ENCODE measurements at places on chromosomes 1 and 21.

GRCh38 chr1:29360768-29361167 lies 124.4 kb downstream of the PTPRU start:
- no peak for DNase-seq

- DNase-seq = no peak
Measured at GRCh38 chr1:81392526-81393226, 408.1 kb upstream of the ADGRL2 start.

GRCh38 chr1:92201973-92202372 lies 15.7 kb upstream of the C1orf146 start:
- DNase-seq = no peak

GRCh38 chr21:33434770-33435360 lies 31.7 kb downstream of the IFNGR2 start:
- DNase-seq = no peak

- no peak for DNase-seq
Measured at GRCh38 chr1:5921129-5921528, 71.1 kb downstream of the NPHP4 start.

DNA sequence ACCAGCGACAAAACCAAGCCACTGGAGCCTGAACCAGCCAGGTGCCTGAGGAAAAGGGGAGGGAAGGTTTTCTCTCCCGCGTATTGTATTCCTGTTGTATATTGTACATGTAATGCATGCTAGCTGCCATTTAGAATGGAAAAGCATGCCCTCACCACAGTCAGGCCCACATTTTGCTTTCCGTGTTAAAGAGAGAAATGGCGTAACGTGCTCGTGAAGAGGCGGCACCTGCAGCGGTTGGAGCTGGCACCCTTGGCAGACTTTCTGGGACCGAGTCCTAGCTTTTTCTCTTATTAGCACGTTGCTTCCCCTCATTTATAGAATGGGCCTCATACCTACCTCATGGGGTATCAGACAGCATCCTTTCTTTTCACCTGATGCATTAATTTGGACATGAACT lies 135.3 kb upstream of the IRF2BP2 start:
- DNase-seq = no peak

- no peak for DNase-seq
Measured at GRCh38 chr1:201655243-201655642, 116.3 kb downstream of the NAV1 start.

GRCh38 chr21:40839521-40839920 lies 7.4 kb downstream of the DSCAM start:
- no peak for DNase-seq

- no peak for DNase-seq
Measured at GRCh38 chr1:87058343-87058649, 143.9 kb downstream of the HS2ST1 start.

- no peak for DNase-seq
Measured at GRCh38 chr1:187718527-187718926, 889.8 kb downstream of the PLA2G4A start.

GRCh38 chr1:198577444-198577843 lies 37.0 kb upstream of the ATP6V1G3 start:
- no peak for DNase-seq

GRCh38 chr1:25544243-25544764 lies 898 bp downstream of the LDLRAP1 start:
- no peak for DNase-seq

- DNase-seq = no peak
Measured at GRCh38 chr1:232327899-232328298, 302.0 kb downstream of the SIPA1L2 start.

- DNase-seq = no peak
Measured at GRCh38 chr1:45356186-45356585, 15.9 kb upstream of the MUTYH start.

DNA sequence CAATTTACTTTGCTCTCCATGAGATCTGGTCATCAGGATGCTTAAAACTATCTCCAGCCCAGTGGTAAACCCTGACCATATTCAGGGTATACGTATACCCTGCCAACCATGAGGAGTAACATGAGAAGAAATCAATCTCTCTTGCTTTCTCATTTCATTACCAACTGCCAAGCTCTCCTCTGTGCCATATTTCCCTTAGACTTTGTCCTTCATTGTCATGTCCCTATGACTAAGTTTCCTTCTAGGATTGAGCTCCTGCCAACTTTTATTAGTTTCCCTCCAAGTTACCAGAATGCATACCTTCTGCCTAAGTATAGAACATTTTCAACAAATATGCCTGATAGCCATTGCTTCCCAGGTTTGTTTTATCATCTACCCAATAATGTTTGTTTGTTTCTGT lies 1113.9 kb upstream of the B3GALT2 start:
- DNase-seq = no peak

DNA sequence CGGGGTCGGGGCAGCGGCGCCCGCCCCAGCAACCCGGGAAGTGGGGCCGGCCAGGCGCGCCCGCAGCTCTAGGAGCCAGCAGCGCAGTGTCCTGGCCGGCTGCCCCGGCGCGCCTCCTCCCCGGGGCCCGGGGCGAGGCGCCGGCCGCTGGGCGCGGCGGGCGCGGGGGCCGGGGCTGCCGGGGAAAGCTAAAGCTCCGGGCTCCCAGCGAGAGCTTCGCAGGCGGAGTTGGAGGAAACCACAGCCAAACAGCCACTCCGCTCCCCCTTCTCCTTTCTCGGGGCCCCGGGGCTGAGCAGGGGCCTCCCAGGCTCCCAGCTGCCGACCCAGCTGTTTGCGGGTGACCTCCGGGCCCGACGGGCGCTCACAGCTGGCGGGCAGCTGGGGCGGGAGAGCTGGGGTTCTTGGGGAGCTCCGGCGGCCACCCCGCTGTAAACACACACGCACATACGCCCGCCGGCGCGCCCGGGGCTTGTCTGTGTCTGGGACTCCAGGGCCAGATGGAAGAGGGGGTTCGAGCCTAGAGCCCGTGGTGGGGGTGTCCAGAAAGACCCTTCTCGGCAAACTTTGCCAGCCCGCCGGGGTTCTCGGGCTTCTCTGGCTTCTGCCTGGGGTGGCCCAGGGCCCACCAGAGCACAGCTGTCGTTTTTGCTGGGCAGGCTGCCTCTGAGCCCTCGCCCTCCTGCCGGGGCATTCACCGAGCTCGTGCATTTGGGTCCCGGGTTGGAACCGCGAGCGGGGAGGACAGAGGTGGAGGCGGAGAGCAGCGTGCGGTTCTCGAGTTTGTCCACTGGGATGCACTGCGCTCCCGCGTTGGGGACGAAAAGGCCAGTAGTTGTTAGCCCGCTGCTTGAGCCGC lies 1.5 kb downstream of the AJAP1 start:
- peak; percentile 92 for DNase-seq

GRCh38 chr1:150836129-150836773 lies 28.2 kb upstream of the CTSK start:
- DNase-seq = no peak

GRCh38 chr21:37711286-37711829 lies 204.9 kb downstream of the KCNJ6 start:
- DNase-seq = no peak

DNA sequence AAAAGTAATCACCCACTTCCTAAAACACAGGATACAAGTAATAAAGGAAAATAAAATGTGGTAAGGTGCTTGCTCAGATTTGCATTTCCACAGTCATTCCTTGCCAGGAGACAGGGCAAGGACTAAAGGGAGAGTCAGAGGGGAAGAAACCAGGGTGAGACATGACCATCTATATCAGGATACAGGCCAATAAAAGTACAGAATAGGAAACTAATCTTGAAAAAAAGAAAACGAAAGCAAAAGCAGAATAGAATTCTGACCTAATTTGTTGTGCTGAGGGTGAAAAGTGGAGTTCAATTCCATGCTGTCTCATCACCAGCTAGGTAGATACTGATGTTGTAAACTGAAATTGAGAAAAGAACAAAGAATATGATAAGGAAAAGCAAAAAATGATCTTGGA lies 27.3 kb downstream of the JMJD4 start:
- DNase-seq = no peak

- DNase-seq = peak; percentile 31
Measured at GRCh38 chr1:235417086-235417697, 50.0 kb downstream of the TBCE start.

DNA sequence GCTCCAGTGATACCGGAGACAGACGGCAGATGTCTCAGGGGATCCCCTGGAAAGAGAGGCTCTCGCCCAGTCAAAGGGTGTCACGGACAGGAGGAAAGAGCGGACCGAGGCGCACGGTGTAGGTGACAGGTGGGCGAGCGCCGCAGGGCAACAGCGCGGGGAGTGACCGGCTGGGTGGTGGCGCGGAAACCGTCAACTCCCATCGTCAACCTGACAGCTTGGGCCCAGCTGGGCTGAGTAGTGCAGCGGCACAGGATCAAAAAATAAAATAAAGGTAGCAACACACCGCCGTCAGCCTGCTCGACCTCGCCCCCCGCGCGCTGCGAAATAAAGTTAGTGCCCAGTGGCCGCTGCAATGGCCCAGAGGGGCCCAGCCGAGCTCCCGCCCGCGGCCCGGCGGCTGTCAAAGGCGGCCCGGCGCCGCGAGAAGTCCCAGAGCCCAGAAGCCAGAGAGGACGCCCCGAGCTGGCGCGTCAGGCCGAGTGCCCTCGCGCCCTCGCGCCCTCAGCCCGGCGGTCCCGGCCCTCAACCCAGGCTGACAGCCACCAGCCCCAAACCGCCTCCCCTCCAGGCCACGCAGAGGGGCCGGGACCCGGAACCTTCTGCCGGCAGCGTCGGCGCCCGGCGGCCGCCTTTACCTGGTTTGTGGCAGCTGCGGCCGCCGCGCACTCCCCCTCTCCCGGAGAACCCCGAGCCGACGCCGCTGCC lies at the start of gene LYST:
LYST (minus strand) TSS at position 702 of the 708 bp plus-strand sequence. CDS start 36,489 bp downstream, outside the sequence.
- DNase-seq = no peak

GRCh38 chr21:45160198-45160597 lies 85.8 kb downstream of the ADARB1 start:
- DNase-seq = no peak

DNA sequence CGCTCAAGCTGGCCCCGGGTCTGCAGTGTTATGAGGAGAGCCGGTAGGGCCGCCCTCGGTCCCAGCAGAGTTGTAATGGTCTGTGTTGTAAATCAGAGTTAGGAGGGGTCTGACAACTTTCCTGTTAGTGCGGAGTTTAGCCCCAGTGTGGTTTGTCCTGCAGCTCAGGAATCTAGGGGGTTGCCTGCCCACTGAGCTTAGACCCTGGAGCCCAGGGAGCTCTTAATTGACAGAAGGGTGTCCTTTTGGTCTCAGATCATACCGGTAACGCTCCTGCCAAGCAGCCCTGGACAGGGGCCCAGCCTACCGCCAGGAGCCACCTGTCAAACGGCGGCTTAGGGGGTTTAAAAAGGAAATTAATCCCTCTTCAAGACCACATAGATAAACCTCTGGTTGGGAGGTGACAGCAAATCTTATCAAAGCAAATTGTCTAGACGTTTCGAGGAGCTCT lies 164.4 kb downstream of the DYRK1A start:
- no peak for DNase-seq

- DNase-seq = no peak
Measured at GRCh38 chr1:5720045-5720444, 272.2 kb downstream of the NPHP4 start.

- DNase-seq = no peak
Measured at GRCh38 chr1:209490013-209490412, 93.5 kb upstream of the CAMK1G start.

GRCh38 chr21:20999659-21000058 lies 1.4 kb downstream of the NCAM2 start:
- DNase-seq = peak; percentile 28

DNA sequence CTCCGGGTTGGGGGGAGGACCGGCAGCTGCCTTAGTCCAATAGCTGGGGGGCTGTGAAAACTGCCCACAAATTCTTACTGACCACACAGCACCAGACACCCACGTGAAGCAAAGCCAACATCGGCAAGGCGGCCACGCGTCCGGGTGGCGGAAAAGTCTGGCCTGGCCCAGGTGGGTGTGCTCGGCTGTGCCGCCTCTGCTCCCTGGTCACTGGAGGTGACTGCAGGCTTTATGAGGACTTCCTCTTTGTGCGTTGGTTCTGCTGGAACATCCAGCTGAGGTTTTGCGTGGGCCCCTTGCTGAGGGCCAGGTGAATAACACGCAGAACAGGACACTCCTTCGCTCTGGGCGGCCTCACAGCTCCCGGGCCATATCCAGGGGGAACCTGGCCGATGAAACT lies 35.4 kb downstream of the FAAP20 start:
- DNase-seq = no peak

- no peak for DNase-seq
Measured at GRCh38 chr1:19981507-19982312, 2.3 kb upstream of the PLA2G2A start.

DNA sequence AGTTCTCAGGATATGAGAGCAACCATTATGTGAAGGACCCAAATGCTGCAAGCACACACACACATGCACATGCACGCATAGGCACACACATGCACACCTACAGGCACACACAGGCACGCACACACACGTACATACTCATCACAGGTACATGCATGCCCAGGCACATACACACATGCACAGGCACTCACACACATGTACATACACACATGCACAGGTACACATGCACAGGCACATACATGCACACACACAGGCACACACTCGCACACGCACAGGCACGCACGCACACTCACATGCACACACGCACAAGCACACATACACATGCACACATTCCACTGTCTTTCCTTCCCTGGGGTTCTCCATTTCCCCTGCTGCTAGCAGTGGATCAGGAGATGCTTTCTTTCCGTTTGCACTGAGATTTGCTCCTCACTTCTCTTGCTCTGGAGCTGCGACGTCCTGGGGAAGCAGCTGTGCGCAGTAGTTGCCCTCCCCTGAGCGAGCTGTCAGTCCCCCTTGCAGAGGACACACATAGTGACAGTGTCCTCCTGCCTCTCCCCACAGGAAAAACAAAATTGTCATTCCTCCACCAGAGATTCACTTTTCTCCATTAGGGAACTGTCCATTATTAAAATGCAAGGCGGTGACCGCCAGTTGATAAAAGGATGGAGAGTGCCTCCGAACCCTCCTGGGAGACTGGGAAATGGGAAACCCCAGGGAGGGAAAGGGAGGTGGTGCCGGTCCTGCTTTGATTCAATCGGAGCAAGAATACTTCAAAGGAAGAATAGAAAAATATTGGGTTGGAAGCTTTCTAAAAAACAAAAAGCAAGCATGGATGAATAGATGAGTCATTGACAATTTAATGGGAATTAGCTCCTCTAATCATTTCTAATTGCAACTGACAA lies 69.5 kb downstream of the WDR4 start:
- no peak for DNase-seq

- no peak for DNase-seq
Measured at GRCh38 chr1:48680411-48681035, 96.2 kb downstream of the BEND5 start.

DNA sequence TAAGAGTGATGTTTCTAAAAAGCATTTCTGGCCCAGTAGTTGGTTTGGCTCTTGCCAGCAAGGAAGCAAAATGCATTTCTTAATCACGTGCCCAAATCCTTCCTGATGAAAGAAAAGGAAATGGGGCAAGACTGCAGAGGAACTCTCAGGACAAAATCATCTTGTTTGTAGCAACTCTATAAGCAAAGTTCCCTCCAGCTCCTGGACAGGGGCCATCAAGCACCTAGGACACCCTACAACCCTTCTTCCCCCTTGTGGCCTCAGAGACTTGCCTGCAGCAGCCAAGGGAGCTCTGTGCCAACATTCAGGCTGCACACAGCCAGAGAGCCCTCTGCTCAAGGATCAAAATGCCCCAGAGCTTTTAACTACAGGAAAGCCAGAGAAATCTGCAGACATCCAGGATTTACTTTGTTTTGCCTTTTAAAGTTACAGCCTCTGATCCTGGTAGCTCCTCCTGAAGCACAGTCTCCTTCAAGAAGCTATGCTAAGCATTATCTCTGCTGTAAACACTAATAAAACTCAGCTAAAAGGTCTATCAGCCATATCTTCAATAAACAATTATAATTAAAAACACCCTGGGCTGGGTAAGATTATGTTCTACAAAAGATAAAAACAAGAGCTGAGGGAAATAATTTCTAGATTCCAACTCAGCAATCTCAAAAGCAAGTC lies 105.0 kb downstream of the KIAA0319L start:
- no peak for DNase-seq
